ENCODE measurements at places on chromosomes 2 and 18. TPM values are rescaled to one million over a fixed set of nuclear protein-coding genes. Genes with fewer than 3 reads are reported as not detected.

NCKAP1 gene
- 0.52 TPM for total RNA-seq

TFCP2L1 gene
- total RNA-seq = 0.16 TPM

CRACDL gene
- 0.18 TPM for total RNA-seq

ZBTB7C gene
- total RNA-seq = not detected

ACKR3 gene
- total RNA-seq = 3.6 TPM

Measured in activated CD8-positive, alpha-beta T cell treated with anti-CD3 and anti-CD28 coated beads, Interleukin-2, amount 10 ng/mL, durations not matched to agents 7 days and 5 days (primary cell).